HFF-Myc (cell line): ENCODE measurements at places on chromosomes 3 and 15.

DNA sequence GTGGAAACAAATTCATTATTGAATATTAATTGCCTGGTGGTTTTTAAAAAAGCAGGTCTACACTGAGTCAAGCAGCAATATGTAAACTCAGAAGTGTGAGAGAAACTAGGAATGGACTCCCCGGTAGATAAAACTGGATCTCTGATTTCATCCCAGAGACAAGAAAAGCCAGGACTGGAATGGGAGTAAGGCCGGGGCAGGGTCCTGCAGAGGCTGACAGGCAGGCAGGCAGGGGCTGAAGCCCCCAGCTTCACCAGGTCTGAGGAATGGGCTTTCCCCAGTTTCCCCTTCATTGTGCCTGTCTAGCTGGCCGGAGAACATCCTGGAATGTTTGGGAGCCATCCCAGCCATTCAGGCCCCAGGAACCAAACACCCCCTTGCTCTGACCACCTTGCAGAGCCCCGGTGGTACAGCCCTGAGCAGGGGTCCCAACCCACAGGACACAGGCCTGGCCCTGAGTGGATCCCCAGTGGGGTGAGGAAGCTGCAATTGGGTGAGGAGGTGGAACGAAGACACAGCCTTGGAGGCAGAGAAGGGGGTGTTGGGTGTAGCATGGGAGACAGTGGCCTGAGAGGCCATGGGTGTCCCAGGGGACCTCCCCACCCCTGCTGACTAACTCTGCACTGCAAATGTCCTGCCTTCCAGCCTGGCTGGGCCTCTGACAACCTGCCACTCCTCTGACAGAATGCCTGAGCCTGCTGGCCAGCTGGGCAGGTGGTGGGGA is 31.7 kb upstream of the XYLB start:
- DNase-seq: no peak

DNA sequence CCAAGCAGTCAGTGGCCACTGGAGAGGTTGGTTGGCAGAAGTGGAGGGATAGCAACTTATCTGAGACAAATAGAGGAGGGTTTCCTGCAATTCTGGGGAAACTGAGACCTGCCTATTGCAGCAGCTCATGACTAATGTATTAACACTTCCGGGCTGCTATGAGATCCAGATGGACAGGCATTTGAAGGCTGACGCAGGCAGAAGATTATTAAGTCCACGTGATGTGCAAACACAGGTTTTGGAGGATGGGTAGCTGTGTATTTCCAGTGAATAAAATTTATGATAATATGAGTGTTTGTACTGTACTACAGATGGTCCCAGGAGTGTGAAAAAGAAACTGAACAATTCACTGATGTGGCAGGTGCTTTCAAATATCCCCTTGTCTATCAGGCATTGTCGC is 28.5 kb upstream of the CFAP161 start:
- DNase-seq: no peak

DNA sequence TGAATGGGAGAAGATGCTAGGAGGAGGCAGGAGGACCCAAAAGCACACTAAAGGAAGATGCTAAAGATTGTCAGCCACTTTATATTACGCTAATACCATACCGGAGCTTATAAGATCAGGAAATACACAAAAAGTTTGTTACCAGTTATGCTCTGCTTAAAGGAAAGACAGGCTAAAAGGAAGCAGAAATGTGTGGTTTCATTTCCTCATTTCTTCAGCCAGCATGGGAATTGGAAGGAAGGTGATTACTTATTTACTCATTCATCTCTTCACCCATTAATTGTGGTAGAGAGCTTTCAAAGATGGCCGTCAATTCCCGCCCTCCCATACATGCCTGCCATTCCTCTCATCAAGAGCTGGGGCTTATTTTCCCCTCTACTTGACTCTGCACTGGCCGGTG is 26.7 kb upstream of the TMEM158 start:
- no peak for DNase-seq

GRCh38 chr3:64642327-64643151 is 45.3 kb downstream of the ADAMTS9 start:
- DNase-seq: no peak

DNA sequence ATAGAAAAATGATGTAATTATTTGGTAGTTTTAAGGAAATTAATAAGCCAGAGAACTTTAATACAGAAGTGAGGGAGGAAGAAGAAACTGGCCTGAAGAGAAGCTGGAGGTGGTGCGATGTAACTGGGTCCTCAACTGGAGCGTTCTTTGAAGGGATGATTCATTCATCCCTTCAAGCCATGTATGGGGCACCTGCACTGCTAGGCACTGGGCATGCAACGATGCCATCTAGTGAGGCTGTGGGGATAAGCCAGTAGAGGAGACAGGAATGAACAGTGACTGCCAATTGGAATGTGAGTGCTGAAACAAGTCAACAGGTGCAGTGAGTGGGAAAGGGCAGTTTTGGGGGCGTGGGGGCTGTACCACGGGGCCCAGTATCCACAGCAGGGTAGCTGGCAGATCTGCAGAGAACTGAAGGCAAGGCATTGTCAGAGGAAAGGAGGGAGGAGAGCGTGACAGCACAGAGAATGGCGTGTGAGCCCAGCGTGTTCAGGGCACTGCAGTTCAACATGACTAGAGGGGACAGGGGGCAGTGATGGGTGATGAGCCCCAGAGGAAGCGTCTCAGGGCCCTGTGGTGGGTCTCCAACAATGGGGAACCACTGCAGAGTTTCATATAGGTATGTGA is 3.8 kb upstream of the KIF23 start:
- DNase-seq: no peak

DNA sequence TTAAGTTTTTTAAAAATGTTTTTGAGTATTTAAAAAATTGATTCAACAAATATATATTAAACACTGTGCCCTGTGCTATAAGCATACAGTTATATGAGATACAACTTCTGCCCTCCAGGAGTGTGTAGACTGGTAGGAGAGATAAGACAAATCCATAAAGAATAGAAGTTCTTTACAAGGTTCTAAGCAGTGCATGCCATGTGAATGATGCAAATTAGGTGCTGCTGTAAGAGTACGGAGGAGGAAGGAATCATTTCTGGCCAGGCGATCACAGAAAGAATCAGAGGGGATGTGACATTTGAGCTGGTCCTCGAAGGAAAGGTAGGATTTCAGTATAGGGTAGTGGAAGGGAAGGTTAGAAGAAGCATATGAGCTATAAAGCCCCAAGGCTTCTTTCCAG is 14.0 kb downstream of the MAPKBP1 start:
- no peak for DNase-seq

- no peak for DNase-seq
Observed at GRCh38 chr3:145650170-145650569, 510.8 kb downstream of the PLOD2 start.

DNA sequence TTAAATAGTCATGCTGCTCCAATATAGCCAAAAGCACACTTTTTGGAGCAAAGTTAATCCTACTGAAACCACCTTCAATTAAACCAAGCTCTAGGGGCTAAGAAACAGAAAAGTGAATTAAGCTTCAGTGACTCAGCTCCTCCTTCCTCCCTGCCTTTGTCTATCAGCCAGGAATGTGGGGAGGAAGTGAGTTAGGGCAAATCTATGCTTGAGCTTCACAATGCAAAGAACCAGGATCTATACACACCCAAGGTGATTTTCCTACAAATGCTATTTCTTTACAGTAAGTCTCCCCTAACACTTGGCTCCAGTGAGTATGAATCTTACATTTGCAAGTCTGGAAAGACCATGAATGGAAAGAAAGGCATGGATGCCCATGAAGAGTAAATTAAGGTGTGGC is 212.1 kb downstream of the P3H2 start:
- peak; percentile 17 for DNase-seq

- DNase-seq: no peak
Observed at GRCh38 chr3:161430307-161430706, 59.0 kb upstream of the SPTSSB start.

DNA sequence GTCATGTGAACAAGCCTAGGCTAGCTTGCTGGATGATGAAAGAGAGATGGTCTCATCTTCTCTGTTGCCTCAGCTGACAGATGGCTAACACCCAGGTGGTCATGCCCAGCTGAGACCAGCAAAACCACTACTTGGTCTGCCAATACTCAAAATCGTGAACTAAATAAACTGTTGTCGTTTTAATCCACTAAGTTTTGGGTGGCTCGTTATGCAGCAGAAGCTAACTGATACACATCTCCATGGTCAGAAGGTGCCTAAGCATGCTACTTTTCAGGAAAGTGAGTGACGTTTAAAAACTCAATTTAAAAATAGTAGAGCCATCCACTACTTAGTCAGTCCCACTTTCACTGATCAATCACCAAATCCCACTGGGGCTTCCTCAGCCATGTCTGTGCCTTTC is 52.8 kb downstream of the CCR4 start:
- no peak for DNase-seq

DNA sequence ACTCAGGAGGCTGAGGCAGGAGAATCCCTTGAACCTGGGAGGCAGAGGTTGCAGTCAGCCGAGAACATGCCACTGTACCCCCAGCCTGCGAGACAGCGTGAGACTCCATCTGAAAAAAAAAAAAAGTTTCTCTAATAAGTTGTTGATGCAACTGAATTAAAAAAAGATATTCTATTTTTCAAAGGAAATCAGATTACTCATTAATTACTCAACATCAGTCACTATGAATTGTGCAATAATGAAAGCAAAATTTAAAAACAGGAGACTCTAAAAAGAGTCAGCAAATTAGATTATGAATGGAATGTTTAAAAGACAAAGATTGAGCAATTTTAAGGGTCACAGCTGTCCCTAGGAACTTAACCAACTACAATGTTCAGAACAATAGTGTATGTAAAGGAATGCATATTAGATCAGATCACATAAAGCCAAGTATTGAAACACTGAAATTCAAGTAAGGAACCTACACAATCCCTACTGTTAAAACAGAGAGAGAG is 60.2 kb upstream of the SLC4A7 start:
- DNase-seq: no peak

DNA sequence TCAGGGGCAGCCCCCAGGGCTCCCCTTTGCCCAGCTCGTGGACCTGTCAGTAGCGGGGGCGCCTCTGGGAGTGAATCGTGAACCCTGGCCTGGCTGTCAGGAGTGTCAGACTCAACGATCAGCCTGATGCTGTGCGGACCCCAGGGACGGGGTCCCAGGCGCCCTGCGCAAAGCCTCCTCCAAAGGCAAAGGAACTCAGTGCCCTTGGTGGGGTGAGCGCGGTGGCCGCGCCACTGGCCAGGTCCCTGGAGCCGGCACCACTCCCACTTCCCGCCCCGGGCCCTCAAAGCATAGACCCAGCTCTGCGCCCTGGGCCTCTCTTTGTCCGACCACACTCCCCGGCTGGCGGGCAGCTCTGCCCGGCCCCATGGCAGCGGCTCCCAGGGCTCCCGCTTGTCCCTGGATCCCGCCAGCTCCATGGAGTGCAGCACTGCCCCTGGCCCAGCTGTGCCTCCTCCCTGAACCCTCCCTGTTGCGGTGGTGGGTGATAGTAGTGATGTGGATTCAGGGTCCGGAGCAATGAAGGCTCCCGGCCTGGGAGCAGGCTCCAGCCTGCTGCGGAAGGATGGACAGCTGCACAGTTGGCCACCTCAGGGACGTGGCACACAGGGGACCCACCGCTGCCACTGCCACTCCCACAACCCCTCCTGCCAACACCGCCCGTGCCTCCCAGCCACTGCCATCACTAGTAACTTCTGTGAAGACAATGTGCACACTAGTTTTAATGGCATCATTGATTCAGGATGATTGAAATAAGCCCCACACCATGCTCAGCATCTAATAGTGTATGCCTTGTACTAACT is 263.8 kb downstream of the ZBBX start:
- no peak for DNase-seq

DNA sequence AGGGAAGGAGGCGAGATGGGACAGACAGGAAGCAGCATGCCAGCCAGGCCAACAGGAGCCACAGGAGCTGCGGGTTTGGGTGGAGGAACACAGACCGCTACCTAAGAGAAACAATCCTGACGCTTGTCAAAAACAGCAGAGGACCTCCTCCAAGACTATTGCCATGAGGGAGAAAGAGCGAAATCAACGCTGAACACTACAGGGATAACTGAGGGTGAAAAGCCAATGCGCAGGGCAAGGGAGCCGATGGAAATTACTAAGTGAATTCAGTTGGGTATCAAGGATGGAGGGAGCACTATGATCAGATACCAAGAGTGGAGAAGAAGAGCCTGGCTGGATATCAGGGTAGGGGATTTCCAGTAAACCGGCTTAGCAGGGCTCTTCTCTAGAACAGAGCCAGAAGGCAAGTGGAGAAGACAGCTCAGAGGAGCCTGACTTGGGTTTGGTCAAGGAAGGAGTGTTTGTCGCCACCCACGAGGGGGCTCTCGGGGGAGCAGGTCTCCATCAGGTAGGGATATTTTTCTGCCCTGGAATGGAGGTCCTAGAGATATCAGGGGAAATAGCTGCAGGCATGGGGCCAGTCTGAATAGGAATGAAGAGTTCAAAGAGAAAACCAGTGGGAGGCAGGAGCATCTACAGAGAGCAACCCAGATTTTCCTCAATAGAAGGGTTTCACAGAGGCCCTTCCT is 48.4 kb downstream of the SLC41A3 start:
- no peak for DNase-seq

DNA sequence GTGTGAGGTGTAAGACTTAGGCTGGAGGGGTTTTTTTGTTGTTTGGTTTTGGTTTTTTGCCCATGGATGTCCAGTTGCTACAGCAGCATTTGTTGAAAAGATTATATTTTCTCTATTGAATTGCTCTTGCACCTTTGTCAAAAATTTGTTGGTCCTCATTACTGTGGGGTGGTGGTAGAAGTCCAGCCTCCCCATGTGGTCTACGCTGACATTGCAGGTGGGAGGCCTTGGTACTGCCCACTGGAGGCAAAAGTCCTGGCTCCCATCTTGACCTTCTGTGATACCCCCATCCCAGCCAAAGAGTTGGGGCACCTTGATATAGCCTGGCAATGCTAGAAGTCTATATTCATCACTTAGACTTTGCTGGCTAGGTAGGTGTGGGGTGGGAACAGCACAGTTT is 5.4 kb upstream of the RAB6B start:
- no peak for DNase-seq

- DNase-seq: no peak
Observed at GRCh38 chr3:33602829-33603228, 115.2 kb downstream of the CLASP2 start.

DNA sequence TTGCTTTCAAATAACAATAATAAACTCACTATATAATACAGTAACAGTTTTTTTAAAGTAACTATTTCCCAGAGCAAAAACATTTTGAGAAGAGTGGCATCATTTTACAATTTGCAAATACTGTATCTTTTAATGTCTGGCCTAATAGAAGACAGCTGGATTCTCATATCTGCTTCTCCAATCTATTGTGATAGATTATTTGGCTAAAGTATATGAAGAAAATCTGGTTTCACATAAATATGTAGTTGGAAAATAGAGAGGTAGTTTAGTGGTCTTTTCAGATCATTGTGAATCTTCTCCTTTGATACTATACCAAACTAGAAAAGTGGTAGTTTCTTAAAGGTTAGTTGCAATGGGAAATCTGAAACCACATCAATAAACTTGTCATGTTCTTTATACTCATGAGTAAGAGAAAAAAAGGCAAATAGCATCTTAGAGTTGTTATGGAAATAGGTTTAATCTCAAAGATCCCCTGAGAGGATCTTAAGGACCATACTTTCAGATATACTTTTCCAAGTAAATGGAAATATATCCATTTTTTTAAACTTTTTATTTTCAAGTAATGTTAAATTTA is 124.8 kb upstream of the NR2E3 start:
- no peak for DNase-seq
